Hematopoietic multipotent progenitor cell treated with erythropoietin and hydrocortisone succinate and interleukin-3 and kit ligand, for 4 days (in vitro differentiated cells): ENCODE measurements at places on chromosomes 6 and 20.

DNA sequence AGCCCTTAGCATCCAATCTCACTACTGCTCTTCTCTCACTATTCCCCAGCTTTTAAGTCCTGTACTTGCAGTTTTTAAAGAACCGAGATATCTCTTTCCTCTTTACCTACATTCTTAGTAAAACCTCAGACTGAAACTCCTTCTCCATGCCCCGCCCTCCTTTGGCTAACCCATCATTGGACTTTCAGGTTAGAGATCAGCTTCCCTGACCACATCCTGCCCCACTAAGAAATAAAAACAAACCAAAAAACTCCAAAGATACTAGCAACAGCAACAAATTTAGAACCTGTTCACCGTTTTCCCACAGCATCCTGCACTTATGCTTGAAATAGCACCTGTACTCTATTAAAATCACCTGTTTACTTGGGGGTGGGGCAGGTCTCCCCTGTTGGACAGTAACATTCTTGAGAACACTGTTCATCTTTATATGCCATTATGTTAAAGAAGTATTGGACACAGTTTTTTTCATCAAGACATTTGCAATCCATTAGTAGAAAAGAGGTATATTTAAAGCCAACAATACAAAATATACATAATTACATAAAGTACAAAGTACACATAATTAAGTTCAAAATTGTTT lies 16.3 kb upstream of the SMAP1 start:
- no peak for DNase-seq

GRCh38 chr6:3820563-3820962 lies 28.6 kb upstream of the FAM50B start:
- DNase-seq, result no peak

DNA sequence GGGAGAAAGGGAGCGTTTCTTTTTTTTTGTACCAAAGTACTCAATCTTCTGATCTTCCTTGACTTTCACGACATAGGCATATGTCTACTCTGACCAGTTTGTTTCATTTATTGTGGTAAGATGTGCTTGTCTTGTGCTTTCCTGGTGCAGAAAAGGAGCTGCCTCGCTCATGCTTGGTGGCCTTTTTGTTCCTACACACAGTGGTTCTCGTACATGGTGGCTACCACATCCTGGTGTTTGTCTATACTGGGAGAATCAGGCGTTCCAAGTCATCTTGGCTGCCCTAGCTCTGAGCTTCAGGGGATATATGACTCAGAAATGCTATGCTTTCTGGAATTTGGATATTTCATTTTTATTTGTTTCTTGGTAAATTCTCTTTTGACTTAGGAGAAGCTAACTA lies 31.8 kb downstream of the MYB start:
- no peak for DNase-seq

- no peak for DNase-seq
Observed at GRCh38 chr6:11266926-11267325, 34.5 kb upstream of the NEDD9 start.

- DNase-seq, result peak; percentile 8
Observed at GRCh38 chr6:19472850-19473249, 364.3 kb upstream of the ID4 start.

DNA sequence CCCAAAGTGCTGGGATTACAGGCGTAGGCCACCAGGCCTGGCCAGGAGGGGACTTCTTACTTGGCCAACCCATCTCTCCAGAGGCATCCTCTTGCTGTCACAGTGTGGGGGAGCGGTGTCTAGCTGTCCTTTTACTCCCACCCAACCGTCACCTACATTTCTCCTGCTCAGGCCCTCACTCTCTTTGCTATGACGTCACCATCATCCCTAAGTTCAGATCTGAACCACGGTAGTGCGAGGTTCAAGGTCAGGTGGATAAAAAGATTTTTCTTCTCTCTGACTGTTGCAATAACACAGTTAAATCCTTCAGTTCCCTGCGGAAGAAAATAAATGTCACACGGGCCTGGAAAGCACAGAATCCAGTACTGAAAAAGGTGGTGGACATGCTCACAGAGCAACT lies 7.3 kb upstream of the RAET1L start:
- no peak for DNase-seq
